NCI-H1092 treated with DMSO at 0.1 percent for 48 hours (cell line): ENCODE measurements at places on chromosomes 5 and 9.

- DNase-seq, result no peak
Measured at GRCh38 chr5:143041-143440, 48.3 kb upstream of the LRRC14B start.

DNA sequence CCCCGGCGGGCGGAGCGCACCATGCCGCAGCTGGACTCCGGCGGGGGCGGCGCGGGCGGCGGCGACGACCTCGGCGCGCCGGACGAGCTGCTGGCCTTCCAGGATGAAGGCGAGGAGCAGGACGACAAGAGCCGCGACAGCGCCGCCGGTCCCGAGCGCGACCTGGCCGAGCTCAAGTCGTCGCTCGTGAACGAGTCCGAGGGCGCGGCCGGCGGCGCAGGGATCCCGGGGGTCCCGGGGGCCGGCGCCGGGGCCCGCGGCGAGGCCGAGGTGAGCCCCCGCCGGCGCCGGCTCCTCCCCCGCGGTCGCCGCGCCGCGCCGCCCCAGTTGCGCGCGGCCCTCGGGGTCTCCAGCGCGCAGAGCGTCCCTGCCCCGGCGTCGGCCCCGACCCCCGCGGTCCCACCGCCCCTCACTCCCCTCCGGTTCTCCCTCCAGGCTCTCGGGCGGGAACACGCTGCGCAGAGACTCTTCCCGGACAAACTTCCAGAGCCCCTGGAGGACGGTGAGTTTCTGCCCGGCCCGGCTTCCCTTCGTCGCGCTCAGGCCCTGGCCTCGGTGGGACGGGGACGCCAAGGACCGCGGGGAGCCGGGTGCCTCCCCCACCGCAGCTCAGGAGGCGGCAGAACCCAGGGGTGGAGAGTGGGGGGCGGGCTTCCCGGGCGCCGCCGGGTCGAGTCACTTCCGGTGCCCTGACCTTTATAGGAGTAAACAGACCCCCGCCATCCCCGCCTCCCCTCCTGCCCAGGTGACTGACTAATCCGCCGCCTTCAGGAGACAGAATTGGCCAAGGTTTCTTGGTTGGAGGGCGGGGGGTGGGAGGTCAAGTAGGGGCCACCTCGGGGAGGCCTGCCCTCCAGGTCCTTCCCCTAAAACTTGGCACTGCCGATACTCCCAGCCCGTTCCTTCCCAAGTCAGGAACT, 665 bp downstream of the TCF7 start:
- DNase-seq, result no peak

- no peak for DNase-seq
Measured at GRCh38 chr5:136724161-136724560, 358.8 kb upstream of the TRPC7 start.

DNA sequence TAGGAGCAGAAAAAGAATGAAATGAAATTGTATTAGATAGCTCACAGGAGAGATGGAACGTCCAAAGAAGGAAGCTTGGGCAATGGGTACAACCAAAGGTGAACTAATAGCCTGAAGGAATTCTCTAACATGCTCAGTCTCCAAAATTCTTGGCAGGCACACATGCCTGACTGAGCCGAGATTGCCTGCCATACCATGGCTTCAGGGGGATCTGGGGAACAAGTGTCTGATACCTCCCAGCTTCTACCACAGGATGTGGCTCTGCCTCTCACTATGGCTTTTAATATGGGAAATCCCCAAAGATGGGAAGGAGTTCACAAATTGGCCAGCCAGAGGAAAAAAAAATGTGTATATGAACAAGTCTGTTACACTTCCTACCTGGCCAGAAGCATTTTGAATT, 3.6 kb upstream of the PALM2AKAP2 start:
- no peak for DNase-seq

DNA sequence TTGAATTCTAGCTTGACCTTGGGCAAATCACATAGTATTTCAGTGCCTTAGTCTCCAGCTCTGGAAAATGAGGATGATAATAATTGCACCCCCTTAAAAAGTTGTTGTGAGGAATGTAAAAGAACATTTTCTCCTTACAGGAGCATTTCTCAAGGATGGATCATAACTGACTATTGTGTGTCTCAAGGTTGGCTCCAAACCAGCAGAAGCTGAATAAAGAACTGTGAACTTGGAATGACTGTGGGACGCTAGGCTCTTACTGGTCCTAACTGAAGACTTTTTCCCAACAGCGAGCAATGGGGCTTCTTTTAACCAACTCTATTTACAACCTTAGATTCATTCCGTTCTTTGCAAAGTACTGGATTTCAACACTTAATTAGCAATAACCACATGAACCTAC, 26.2 kb upstream of the GLRX start:
- no peak for DNase-seq

GRCh38 chr9:73270967-73271721, 119.5 kb downstream of the ANXA1 start:
- DNase-seq, result no peak

- DNase-seq, result no peak
Measured at GRCh38 chr9:136880651-136881050, 5.7 kb upstream of the TRAF2 start.

DNA sequence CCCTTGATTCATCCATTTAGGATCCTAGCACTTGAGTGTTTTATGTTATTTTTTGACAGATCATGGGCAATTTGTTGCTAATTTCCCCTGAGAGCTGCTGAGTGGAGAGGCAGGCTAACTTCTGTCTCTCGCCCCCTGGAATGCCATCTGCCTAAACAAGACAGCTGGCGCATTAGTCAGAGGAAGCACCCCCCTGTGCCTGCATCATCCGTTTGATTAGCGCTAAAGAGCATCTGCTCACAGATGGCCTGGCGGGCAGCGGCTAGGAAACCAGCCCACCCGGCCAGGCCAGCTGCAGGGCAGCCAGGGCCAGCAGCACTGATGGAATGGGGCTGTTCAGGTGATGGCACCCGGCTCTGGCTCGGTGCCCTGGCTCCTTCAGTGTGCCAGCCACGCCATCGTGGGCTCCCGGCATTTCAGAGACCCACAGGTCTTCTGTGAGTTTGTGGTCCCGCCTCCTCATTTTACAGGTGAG, 22.9 kb upstream of the ASS1 start:
- DNase-seq, result peak; percentile 29

- DNase-seq, result no peak
Measured at GRCh38 chr5:6080930-6081726, 297.2 kb downstream of the MED10 start.

DNA sequence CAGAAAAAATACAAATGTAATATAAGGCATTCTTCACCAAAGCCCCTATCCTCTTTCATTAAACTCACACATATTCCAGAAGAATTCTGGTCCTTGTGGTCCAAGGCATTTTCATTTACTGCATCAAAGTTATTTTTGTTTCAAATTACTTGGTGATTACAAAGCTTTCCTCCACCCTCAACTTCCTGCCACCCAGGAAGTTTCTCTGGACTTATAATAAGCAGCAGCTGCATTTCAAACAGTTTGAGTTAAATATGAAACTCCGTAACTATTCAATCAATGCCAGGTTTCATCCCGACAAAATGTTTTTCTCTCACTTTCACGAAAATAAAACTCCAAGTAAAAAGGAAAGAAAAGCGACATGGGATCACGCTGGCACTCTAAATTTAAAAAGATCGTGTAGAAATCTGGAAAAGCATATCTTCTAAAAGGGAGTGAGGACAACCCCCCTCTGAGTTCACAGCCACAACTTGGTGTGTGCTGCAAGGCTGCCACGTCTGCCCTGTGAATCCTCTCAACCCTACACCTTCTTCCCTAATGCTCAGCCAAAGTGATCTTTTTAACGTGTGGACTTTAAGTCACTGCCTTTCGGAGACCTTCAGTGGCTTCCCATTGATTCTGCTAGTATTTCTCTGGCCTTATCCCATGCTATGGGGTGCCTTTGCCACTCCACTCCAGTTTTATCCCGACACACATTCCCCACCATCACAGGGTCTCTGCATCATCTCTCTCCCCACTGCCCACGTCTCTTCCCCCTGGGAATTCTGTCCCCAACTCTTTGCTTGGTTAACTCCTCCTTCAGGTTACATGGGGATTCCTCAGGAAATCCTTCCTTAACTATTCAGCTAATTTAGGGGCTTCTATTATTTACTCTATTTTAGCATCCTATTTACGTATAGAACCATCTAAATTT, 91.1 kb upstream of the CER1 start:
- no peak for DNase-seq

GRCh38 chr5:26761446-26761845, 276.9 kb downstream of the CDH9 start:
- no peak for DNase-seq

- DNase-seq, result peak; percentile 25
Measured at GRCh38 chr9:3490957-3491356, 34.8 kb downstream of the RFX3 start.

DNA sequence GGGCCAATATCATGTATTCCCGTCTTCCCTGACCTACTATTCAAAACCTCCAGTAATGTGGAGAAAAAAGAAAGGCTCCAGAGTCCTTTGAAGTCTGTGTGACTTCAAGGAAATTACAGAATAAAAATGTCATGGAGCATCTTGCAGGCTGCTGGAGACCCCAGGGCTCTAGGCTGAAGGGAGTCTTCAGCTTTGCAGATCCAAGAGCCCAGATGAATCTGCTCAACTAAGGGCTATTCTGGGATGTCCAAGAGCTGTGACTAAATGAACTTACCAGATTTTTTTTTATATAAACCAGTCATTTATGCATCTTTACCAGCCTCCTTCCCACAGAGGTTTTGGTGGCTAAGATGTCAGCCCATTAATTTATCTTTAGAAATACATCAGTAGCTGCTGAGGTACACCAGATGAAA, 167.3 kb downstream of the MUSK start:
- DNase-seq, result no peak

GRCh38 chr5:131570757-131571156, 64.3 kb downstream of the RAPGEF6 start:
- no peak for DNase-seq

DNA sequence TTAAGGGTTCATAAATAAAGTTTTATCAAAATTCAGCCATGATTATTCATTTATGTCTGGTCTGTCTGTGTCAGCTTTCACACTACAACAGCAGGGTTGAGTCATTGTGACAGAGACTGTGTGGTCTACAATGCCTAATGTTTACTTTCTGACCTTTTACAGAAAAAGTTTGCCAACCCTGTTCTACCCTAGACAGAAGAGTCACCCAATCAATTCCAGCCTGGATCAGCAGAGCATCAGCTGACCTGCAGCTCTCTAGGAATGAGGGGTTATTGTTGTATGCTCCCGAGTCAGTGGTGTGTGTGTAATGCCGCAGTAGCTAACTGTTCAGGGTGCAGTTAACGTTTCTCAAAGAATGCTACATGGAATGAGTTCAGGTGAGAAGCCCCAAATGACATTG, 87.3 kb downstream of the HRH2 start:
- no peak for DNase-seq

DNA sequence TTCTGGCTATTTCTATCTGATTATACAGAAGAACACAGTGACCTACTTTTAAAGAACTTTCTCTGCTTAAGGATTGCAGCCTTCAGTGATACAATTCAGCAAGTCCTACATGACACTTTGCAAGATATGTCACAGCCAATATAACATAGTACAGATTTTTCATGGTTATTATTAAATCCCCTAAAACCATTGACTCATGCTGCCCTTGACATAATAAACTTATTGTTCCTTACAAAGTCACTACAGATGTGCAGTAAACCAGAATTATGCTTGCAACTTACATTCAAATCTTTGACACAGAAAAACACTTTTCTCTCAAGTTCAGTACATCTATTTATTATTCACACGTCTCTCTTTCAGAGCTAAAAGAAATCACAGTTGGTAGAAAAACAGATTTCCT, 1136.3 kb upstream of the ACO1 start:
- DNase-seq, result no peak

DNA sequence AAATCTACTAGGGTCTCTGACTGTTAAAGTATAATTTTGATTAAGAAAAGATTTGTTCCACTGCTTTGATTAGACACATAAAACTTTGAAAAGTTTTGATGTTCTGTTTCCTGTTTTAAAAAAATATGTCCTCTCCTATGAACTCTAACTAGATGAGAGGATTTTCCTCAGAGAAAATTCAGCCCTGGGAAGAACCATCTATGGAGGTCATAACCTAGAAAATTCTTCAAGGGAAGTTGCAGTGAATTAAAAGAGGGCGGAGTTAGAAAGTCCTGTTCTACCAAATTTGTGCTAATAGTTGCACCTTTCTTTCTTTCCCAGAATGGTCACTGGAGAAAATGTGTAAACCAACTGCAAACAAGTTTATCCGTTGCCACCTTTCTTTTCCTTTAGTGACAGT, 27.7 kb downstream of the PIK3R1 start:
- DNase-seq, result no peak

- no peak for DNase-seq
Measured at GRCh38 chr9:69470186-69470977, 145.4 kb downstream of the ENTREP1 start.

GRCh38 chr5:53503562-53504218, 23.3 kb downstream of the FST start:
- DNase-seq, result no peak

DNA sequence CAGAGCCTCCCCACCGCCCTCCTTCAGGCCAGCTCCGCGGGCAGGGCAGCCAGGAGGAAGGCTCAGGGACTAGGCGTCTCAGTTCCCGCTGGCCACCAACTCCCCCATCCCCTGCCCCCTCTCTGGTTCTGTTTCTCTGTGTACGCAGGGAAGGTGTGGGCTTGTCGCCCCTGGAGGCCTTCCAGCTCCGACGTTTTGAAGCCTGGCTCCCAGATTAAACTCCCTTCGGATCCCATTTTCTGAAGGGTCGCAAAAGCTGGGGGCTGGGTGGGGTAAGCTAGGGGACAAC, 346 bp downstream of the ATOX1 start:
- DNase-seq, result no peak

- no peak for DNase-seq
Measured at GRCh38 chr9:122394265-122395125, 23.7 kb downstream of the PTGS1 start.

- DNase-seq, result no peak
Measured at GRCh38 chr5:125112196-125112595, 365.8 kb upstream of the ZNF608 start.

DNA sequence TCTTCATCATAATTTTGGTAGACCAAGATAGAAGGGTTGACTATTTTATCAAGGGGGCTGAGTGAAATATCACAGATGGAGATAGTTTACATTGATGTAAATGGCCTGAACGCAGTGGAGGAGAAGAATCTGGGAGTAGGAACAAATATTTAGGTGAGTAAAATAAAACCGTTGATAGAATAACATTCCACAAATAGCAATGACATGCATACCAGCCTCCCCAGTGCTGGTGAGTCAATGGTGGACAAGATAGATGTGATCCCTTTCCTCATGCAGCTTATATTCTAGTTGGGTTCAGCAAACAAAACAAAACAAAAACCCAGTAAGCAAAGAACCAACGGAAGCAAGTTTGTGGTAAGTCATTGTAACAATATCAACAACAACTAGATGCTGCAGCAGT, 385.2 kb downstream of the FAM170A start:
- DNase-seq, result no peak

- no peak for DNase-seq
Measured at GRCh38 chr5:160011471-160011870, 2.5 kb downstream of the TTC1 start.
